ENCODE measurements at places on chromosomes 13 and 19. TPM values are rescaled to one million over a fixed set of nuclear protein-coding genes. Genes with fewer than 3 reads are reported as not detected.
A peak's percentile ranks its signal among the peaks of the same experiment; 100 is the strongest.

SPC24 gene
- 3.9 TPM for total RNA-seq

- DNase-seq, result no peak
Observed at GRCh38 chr19:54160854-54161253, 1.3 kb upstream of the LENG1 start.

GRCh38 chr19:33339016-33339984 lies 34.2 kb upstream of the CEBPG start:
- no peak for DNase-seq

GRCh38 chr19:41525989-41526388 lies 50.0 kb upstream of the CEACAM21 start:
- DNase-seq, result no peak

DNA sequence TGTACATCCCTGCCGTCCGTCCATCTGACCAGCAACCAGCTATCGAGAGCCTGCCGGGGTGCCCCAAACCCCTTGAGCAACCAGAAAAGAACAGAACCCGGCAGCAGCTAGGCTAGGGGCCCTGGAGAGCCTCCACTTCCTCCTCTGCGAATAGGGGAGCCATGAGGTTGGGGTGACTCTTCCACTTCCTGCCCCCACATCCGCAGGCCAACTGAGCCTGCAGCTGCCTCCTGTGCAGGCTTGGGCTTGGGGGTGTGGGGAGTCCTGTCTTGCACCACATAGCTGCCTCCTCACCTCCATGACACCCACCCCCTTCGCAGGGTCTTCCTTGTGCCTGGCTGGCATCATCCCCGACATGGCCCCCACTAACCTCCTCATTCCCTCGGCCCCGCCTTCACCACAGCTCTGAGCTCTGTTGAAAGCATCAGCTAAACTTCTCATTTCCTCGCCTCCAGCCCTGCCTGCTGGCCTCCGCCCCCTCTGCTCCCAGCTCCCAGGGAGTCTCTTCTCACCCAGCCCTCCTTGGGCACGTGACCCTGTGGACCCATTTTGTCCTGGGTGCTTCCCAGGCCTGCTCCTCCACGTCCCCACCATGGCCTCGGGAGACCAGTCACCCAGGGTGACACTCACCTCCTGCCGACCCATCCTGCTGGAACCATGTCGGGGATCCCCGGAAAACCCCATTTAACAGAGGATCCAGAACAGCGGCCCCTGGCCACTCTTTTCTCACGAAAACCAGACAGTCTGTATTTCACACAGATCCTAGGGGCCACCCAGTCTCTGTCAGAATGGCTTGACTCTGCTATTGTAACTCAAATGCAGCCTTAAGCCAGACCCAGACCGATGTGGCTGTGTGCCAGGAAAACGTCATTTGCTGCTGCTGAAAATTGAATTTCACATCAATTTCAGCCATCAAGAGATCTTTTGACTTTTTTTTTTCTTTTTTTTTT lies 50.4 kb downstream of the MYO9B start:
- peak; percentile 78 for DNase-seq

- no peak for DNase-seq
Observed at GRCh38 chr13:91825516-91825915, 427.1 kb downstream of the GPC5 start.
